Upper lobe of left lung (tissue), 6 donors: ENCODE measurements at places on chromosomes 7 and 10. TPM values are rescaled to one million over a fixed set of nuclear protein-coding genes. Genes with fewer than 3 reads are reported as not detected.

PIP gene
- total RNA-seq, result not detected

ELAPOR2 gene
- total RNA-seq, result 66.8 TPM

HOXA4 gene
- total RNA-seq, result 3.9 TPM

DNA sequence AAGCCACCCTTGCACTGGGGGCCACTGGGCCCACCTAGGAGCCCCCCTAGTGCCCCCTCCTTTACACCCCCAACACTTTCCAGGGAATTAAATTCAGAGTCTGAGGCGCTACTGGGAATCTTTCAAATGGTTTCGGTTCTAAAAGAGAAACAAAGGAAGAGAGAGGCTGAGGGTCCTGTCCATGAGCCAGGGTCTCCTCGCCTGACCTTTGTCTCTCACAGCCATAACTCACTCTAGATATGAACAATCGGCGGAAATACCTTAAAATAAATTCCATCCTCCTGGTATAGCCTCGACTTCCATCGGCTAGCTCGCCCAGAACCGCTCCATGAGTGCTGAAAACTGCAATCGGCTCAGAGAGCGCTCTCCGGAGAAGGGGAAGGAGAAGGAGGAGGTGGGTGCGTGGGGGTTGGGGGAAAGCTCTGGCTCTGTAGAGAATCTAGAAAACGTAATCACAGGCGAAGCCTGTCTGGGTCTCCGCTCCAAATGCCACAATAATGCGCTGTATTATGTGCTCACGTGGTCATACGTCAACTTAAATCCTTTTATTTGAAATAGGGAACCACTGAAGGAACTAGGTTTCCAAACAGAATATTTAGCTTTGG lies 12.6 kb downstream of the HOXA4 start:
- no peak for DNase-seq

- DNase-seq, result no peak
Measured at GRCh38 chr7:83466956-83467355, 182.0 kb downstream of the SEMA3E start.

- DNase-seq, result no peak
Measured at GRCh38 chr10:99370993-99371392, 41.8 kb downstream of the CNNM1 start.

- DNase-seq, result peak; percentile 17
Measured at GRCh38 chr10:78768876-78769275, 299.9 kb upstream of the ZMIZ1 start.
